Epithelial cell of prostate (primary cell): ENCODE measurements at places on chromosomes 12 and 14.

GRCh38 chr12:124568431-124569374 is 1.3 kb upstream of the NCOR2 start:
- DNase-seq, result no peak

DNA sequence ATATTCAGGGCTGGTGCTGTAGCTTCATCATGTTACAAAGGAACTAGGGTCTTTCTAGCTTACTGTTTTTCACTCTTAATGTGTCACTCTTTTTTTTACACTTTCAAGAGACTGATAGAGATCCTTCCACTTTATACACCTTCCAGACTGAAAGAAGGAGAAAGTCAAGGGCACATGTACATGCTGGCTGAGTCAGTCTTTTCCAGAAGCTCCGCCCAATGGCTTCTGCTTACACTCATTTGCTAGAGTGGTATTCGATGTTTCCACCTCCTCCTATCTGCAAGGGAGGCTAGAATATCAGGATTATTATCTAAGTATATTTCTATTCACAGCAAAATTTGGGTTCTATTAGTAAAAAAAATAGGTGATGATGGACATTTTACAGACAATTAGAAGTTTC is 325.8 kb upstream of the OR4E1 start:
- no peak for DNase-seq

GRCh38 chr12:3002646-3003045 is 43.4 kb downstream of the TEAD4 start:
- no peak for DNase-seq

DNA sequence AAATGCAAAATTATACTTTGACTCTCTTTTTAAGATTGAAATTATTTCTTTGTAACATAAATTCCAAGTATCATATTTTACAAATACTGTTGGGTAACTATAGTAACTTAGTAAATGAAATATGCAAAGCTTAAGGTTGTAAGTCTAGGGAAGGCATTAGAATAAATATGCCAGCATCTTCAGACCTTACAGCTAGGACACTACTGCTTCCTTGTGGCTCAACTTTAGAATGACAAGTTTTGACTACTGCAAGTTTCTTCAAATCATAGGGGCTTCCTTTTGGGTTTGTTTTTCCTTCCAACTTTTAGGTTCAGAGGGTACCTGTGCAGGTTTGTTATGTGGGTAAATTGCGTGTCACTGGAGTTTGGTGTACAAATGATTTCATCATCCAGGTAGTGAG is 17.7 kb upstream of the ANP32D start:
- no peak for DNase-seq

GRCh38 chr14:76486251-76486743 is 110.4 kb downstream of the ESRRB start:
- no peak for DNase-seq

DNA sequence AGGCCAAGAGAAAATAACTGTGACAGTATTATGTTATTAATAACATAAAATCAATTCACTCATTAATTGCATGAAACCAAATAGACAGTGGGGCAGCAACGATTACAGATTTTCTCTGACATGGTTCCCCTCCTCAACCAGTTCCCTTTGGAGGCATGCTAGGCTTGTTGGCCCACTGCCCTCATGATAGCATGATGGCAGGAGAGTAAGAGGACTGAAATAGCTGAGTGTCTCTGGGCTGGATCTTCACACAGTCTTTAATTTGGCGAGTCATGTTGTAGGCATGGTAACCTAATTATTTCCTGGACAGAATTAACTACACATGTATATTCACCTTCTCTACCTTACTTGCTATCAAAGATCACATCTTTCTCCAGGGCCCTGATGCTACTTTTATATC is 266.2 kb upstream of the PELI2 start:
- DNase-seq, result no peak
